ENCODE measurements at places on chromosomes 12 and 14.

- DNase-seq: no peak
These were observed 391.0 kb upstream of the RGS6 start for GRCh38 chr14:71541271-71541670.

DNA sequence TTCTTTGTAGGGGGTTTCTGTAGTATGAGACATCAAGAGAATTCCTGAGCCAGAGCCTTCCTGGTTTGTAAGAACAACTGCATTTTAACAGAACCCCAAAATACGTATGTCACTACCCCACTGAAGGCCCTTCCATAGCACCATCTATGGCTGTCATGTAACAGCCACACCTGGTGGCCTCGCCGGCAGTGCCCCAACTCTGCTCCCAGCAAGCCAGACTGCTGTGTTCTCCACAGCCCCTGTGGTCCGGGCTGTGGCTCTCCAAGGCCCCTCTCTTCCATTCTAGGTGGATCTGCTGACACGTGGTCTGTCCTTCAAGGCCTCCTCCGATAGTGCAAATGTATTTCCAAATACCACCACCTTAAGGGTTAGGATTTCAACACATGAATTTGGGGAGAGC, 9.9 kb upstream of the PPP1R13B start:
- DNase-seq: no peak

DNA sequence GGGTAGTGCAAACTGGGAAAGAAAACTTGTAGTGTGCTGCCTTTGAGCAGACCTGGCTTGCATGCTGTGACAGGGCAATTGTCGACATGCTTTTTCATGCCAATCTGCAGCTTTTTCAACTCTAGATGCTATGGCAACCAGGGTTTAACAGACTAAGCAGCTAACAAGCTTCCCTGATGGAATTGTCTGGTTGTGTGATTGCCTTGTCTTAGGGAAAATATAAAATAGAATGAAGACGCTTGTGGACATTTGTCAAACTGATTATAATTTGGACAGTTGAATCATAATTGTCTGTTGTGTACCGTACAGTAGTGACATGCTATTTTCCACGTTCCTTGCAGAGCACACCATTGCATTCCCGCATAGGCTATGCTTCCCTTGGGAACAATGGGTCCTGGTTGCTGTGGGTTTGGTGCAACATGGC, 113.0 kb downstream of the FOXG1 start:
- no peak for DNase-seq

DNA sequence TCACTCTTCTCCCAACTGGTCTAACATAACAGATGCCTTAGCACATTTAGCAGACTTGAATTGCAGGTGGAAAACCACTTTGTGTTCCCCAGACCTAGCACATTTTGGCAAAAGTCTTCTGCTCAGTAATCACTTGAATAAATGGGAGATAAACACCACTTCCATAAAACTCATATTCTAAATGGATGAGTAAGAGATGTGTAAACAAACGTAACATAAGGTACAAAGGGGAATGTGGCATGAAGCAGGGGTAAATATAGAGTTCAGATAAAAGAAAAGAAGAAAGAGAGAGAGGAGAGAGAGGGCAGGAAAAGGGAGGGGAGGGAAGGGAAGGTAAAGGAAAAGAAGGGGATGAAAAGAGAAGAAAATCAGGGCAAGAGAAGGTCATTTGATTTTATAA, 17.0 kb upstream of the KERA start:
- DNase-seq: no peak

DNA sequence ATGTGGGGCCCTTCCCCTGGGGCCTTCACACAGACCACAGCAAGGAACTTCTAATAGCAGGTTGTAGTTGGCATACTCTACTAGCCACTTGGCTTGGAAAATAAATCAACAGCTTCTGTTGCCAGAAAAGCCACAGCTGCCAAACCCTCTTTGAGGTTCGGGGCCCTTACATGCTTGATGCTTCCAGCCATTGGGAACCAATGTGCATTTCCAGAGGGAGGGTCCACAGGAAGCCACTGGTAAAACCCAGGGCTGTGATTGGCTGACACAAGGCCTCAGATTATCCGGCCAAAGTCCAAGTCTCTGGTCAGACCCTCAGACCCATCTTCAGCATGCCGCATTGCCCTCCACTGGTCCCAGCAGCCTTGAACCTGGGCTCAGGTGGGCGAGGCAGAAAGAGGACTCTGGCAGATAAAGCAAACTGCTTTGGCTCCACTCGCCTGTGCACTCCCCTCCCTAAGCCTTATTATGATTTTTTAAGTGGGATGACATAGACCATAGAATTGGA, 214.4 kb downstream of the BCL11B start:
- peak; percentile 38 for DNase-seq

- DNase-seq: no peak
These were observed 96.3 kb upstream of the EEA1 start for GRCh38 chr12:93025145-93026103.

- DNase-seq: no peak
These were observed 2.4 kb downstream of the PXN start for GRCh38 chr12:120262852-120263747.

GRCh38 chr12:31728917-31729640, at the start of gene AMN1:
Gene AMN1, minus strand, starts transcription at chr12:31729021. Its CDS starts 13 bp downstream, at chr12:31729008.
- DNase-seq: peak; percentile 99

GRCh38 chr14:87041290-87042020, 951.5 kb downstream of the GALC start:
- no peak for DNase-seq

GRCh38 chr14:68792979-68793733, at the start of gene ZFP36L1:
Gene ZFP36L1, minus strand, starts transcription at chr14:68793067. Its CDS starts 129 bp downstream, at chr14:68792938.
- DNase-seq: peak; percentile 88

DNA sequence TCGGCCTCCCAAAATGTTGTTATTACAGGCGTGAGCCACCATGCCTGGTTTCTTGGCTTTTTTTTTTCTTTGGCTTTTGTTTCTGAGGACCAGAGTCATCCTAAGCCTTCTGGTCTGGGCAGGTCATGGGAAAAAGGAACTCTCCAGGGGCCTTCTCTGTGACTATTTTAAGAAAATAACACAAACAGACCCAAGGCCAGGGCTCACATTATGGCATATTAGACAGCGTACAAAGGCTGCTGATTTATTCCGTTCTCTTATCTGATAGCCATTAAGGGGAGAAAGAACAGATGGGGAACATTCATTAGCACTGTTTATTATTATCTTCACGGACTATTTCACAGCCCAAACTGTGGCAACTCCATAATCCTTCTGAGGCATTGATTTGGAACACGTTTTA, 28.8 kb upstream of the MANSC4 start:
- DNase-seq: no peak

- no peak for DNase-seq
These were observed 772.9 kb downstream of the MED13L start for GRCh38 chr12:115504306-115505290.

GRCh38 chr12:22797701-22798100, 172.7 kb downstream of the ETNK1 start:
- DNase-seq: no peak

- no peak for DNase-seq
These were observed 103.2 kb upstream of the DIO3 start for GRCh38 chr14:101457936-101458740.

DNA sequence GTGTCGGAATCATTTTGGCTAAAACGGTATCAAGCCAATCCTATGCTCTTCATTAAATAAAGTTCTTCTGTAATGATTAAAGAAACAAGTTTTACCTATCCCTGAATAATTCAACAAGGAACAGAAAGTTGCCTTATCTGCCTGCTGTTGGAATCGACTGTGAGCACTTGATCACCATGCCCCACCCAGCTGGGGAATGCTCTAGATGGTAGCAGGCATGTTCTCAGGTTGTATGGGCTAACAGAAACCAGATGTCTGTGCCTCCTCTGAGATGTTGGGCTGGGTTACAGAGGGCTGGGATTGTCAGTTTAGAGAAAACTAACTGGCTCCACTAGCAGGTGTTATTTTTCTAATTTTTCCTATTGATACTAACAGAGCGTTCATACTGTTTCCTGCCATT, 28.9 kb downstream of the RTRAF start:
- DNase-seq: no peak

GRCh38 chr12:125996443-125996842, 931.2 kb downstream of the AACS start:
- DNase-seq: no peak

- DNase-seq: no peak
These were observed 214.6 kb downstream of the C12orf50 start for GRCh38 chr12:87814625-87815024.

- DNase-seq: no peak
These were observed 155.5 kb upstream of the CCND2 start for GRCh38 chr12:4118017-4118510.

GRCh38 chr14:90850487-90850886, 34.3 kb upstream of the TTC7B start:
- no peak for DNase-seq

- no peak for DNase-seq
These were observed 307.4 kb downstream of the NUAK1 start for GRCh38 chr12:105831372-105831771.
